NCI-H69 (cell line): ENCODE measurements at places on chromosomes 1 and 21.

DNA sequence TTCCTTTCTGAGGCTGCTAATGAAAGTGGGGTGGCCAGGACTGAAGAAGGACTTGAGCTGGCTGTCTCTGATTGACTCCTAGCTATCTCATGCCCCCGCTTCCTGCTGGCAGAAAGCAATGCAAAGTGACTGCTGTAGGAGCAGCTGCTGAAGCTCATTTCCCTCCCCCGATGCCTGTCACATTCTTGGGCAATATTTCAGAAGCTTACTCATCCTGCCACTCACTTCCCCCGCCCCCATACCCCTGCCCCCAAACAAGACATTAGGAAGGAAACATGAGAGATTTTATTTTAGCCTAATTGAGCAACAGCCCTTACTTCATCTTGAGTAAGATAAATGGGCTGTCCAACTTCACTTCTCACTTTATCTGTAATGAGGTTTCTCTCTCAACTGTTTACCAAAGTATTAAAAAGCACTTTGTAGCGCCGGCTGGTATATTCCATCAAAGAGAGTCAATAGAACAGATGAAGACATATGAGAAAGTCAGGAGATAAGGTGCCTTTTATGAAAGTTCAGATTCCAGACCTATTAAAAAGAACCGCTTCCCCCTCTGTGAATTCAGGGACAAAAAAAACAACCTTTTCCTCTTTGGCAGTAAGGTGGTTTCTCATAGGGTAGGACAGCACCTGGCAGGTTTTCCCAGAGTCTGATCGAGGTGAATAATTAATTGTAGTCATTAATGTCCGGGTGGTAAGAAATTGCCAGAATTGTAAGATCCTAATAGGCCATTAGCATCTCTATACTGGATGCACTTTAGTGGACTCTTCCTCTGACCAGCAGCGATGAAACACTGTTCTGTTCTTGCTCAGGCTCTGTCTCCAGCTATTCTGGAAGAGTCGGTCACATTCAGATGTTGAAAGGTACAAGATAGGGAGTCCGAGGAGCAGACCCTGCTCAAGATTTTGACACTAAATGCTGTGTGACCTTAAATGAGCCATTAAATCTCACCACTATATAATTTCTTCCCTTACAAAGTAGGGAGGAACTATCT, 70.2 kb downstream of the SH3GLB1 start:
- DNase-seq = peak; percentile 85

DNA sequence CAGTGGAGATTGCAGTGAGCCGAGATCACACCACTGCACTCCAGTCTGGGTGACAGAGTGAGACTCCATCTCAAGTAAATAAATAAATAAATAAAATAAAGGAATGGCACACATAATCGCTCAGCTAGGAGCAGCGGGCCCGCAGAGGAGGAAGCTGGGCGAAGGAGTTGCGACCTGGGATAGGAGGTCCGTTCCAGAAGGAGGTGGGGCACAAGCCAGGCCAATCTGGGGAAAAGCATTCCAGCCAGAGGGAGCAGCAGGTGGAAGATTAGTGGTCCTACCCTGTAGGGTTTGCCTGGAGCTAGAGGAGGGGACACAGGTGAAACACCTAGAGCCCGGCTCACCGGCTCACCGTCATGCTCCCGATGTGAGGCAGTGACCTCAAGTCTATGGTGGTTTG, 40.3 kb upstream of the CASZ1 start:
- DNase-seq = peak; percentile 49

DNA sequence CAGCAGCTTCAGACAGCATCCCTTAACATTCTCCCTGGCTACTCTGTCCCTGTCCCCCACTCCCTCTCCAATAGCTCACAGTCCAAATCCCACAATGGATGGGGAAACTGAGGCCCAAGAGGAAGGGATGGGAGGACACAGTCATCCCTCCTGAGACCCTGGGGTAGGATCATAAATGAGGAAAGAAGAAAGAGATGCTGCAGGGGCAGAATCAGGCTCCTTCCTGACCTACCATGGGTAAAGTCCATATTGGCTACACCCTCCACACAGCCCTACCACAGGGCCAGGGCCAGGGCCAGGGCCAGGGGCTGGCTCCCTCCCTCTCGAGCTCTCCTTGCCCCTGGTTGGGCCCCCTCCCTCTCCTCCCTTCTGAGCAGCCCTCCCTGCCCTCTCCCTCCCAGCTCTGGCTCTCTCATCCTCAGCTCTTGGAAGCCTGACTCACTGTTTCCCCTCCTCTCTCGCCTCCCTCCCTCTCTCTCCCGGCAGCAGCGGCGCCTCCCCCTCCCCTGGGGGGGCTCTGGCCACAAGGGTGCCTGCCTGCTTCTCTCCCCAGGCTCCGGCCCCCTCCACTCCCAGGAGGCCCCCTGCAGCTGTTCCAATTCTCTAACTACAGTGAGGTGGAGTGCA, 4.9 kb downstream of the AHDC1 start:
- DNase-seq = peak; percentile 66

GRCh38 chr1:119783354-119784185, 14.9 kb upstream of the HMGCS2 start:
- DNase-seq = no peak

GRCh38 chr1:48469616-48470480, 2.2 kb downstream of the SPATA6 start:
- no peak for DNase-seq

GRCh38 chr1:112704391-112704933, 2.5 kb downstream of the RHOC start:
- no peak for DNase-seq

DNA sequence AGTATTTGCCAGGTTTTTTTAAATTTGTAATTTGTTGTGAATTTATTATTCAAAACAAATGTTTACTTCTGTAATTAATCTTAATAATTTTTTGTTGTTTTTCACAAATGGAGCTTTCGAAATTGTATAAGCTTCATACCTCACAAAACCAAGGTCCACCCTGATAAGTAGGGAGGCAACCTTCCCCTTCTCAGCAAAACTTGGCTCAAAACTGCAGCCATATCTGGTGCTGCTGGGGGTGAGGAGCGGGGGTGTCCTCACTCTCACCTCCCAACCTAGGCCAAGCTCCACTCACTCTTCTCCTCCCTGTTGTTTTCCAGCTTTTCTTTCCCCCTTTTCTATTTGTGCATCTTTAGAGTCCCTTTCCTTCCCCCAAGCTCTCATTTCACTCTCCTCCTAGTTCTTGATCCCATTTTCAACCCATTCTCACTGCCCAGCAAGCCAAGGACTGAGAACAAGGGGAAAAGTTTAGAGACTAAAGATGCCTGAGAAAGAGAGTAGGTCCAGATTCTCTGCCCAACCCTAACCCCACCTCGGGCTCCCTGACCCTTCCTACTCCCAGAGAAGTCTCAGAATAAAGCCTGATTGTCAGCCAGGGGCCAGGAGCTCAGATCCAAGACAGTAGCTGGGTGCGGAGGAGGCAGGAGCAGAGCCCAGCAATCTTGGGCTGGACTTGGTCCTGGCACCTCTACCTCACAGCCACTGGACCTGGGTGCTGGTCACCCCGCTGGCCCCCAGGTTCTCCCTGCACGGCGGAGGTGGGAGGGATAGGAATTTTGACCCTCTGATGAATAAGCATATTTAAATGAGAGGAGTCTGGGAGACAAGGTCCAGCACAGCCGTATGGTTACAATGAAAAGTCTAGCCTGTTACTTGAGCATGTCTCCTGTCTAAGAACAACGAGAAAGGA, 8.3 kb upstream of the CFAP45 start:
- DNase-seq = no peak

DNA sequence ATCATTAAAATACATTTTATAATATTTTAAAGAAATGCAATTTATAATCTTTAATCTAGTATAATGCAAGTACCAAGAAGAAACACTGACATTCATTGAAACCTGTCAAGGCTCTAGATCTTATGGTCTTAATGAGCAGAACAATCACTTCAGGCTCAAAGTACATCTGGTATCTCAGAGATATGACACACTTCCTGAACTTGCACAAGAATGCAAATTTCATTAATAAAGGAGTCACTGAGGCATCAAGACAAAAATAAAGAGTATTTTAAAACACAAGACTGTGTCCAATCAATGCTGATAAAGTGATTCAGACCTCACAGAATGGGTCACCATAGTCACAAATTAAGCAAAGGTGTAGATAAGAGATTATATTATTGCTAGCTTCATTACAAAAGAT, 178.1 kb downstream of the AK5 start:
- no peak for DNase-seq

- peak; percentile 2 for DNase-seq
These were observed 10.1 kb downstream of the DIPK1A start for GRCh38 chr1:92951141-92951582.

DNA sequence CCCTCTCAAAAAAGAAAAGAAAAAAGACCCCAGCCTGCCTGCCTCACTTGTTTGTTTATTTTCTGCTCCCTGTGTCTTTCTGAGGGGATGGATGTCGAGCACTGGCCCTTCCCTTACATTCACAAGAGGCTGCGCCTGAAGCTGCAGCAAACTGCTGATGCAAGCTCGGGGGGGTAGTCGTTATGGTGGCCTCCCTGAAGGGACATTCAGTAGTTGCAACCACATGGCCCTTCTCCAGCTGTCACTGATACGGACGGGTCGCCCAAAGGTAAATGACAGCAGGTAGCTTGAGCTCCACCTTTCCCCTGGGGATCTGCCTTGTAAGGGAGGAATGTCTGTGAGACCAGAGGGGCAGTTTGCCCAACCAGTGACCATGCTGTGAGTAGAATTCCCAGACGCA, 17.7 kb downstream of the PLEKHM2 start:
- peak; percentile 41 for DNase-seq

- no peak for DNase-seq
These were observed 103.9 kb downstream of the URB2 start for GRCh38 chr1:229729916-229730315.
